ENCODE measurements at places on chromosomes 2 and 18.
A peak's percentile ranks its signal among the peaks of the same experiment; 100 is the strongest.

- peak; percentile 82 for DNase-seq
Measured at GRCh38 chr18:50878345-50879301, at the start of gene ME2. Gene ME2, plus strand, starts transcription at chr18:50879118. Its CDS starts 16,703 bp downstream, at chr18:50895821.

DNA sequence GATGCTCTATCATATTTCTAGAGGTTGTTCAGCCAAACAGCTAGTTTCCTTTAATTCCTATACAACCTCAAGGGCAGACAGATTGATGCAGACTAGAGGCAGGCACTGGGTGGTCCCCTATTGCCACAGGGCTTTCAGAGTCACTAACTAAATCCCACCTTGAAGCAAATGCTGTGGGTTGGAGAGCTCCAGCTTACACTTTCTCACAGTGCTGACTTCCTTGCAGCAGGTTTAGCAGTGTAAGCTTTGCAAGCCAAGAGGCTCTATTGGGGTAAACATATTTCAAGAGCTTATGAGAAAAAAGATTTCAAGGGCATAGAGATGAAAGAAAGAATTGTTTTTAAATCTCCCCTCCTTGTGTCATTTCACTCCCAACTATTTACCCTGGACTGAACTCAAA is 366.5 kb upstream of the CRIM1 start:
- no peak for DNase-seq

GRCh38 chr2:52429740-52430139 is 1337.9 kb upstream of the CHAC2 start:
- DNase-seq: no peak

- no peak for DNase-seq
Measured at GRCh38 chr18:60508108-60508507, 135.5 kb upstream of the MC4R start.

DNA sequence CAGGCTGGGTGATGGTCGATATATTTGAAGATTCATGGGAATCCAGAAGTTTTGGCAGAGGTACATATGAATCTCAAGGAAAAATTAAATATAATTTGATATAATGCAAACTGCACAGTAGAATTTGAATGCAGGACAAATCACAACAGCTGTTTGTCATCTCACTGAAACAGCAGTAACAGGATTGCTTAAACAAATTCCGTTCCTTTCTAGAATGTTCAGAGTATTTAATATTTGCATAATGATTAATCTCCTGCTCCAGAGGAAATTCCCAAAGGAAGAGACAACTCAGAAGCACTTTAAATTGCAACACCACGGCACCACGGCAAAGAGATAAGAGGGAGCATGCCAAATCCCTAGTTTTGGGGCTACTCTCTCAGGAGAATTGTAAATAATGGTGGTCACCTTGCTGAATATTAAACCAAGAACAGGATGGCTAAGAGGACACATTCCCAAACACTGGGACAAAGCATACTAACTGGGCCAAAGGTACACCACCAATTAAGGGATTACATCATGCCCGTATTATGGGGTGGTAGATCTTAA is 67.8 kb upstream of the MAP4K3 start:
- no peak for DNase-seq

DNA sequence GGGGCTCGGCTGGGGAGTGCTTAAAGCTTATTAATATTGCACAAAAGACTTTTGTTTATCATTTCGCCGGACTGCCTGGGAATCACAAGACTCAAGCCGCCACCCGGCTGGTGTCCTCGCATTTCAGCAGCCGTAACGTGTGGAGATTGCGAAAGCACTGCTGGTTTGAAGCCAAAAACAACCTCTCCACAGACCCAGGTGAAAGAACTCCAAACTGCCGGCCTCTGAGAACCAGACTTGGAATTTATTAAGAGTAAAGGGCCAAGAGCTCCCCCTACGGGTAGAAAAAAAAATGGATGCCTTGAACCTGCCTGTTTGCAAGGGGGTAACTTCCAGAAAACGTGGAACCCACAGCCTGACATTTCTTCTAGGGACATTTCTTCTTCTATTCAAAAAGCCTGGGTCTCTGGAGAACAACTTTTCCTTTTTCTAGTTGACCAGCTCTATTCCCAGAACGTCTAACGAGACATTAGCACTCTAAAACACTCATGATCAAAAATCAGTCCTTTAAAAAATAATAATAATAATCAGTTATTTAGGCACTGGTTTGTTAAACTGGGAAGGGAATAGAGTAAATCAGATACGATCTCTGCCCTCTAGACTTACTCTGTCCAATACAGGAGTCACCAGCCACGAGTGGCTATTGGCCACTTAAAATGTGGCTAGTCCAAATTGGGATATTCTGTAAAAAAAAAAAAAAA is 216.3 kb downstream of the C1D start:
- peak; percentile 98 for DNase-seq

- DNase-seq: no peak
Measured at GRCh38 chr2:126467367-126468054, 188.4 kb upstream of the GYPC start.

DNA sequence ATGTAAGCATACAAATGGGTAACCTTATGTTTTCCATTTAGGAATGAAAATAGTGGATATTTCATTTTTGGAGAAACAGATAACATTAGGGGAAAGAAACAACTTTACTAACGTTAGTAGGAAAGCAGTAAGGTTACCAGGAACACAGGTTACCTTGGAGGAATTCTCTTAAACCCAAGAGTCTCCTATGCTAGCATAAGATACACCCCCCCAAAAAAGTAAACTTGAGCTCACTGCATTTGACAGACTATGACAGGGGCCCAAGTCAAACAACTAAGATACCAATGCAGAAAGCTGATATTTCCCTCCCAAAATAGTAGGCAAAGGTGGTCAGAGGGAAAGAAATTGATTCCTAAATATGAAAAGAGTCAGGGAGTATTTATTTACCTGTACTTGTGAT is 656.9 kb downstream of the DSC3 start:
- DNase-seq: no peak

DNA sequence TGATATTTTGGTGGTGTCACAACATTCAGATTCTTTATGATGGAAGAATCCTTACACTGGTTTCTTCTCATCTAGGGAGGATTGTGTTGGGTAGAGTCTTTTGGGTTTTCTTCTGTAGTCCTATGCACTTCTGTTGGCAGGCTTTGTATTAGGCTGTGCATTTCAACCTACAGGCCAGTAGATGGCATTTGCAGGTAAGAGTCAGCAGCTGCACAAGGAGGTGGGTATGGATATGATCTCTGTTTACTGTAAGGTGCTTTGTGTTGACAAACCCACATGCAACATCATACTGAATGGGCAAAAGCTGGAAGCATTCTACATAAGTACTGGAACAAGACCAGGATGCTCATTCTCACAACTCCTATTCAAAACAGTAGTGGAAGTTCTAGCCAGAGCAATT is 656.8 kb downstream of the METTL4 start:
- DNase-seq: no peak

DNA sequence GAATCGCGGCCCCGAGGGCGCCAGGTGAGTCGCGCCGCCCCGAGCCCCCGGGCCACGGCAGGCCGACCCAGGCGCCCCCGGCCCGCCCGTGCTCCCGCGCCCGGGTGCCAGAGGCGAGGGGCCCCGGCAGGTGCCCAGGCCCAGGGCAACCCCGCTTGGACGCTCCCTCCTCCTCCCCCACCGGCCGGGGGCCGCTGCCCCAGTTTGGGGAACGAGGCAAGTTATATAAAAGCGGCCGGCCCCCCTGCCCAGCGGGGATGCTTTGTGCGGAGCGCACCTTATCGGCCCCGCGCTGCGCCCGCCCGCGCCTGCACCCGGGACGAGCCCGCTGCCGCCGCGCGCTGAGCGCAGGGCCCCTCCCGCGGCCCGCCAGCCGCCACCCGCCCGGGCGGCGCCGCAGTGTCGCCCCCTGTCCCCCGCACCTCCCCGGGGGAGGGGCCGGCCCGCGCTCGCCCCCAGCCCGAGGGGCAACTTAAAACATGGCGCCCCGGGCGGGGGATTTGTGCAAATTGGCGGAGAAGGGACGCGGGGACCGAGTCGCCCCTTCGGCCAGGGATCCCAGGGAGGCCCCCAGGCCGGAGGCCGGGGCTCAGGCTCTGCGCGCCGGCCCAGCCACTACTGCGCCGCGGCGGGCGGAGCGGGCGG is 639 bp downstream of the EPB41L3 start:
- DNase-seq: no peak

- DNase-seq: no peak
Measured at GRCh38 chr2:119372778-119373568, 6.2 kb downstream of the DBI start.

- DNase-seq: no peak
Measured at GRCh38 chr2:23499439-23499838, 114.5 kb downstream of the KLHL29 start.

DNA sequence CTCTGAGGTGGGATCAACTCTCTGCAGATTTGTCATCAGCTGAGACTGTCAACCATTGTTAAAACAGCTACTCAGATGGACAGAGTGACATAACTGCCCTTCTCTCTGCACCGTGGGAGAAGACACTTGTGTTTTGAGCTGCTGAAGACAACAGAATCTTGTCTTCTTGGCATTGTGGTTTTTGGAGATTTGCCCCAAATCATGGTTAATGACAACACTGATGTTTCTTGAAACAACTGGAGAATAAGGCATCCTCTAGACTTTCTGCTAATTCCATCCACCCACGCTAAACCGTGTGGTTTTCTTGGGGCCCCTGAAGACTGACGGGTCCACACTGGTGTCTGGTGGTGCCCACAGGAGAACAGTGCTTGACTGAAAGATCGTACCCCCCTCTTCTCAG is 39.5 kb downstream of the SH3BP4 start:
- no peak for DNase-seq

GRCh38 chr2:20077411-20077940 is 26.0 kb upstream of the LAPTM4A start:
- no peak for DNase-seq

GRCh38 chr2:233165895-233166661 is 85.4 kb upstream of the ATG16L1 start:
- no peak for DNase-seq

GRCh38 chr2:143582046-143582747 is 453.0 kb downstream of the ARHGAP15 start:
- DNase-seq: no peak

DNA sequence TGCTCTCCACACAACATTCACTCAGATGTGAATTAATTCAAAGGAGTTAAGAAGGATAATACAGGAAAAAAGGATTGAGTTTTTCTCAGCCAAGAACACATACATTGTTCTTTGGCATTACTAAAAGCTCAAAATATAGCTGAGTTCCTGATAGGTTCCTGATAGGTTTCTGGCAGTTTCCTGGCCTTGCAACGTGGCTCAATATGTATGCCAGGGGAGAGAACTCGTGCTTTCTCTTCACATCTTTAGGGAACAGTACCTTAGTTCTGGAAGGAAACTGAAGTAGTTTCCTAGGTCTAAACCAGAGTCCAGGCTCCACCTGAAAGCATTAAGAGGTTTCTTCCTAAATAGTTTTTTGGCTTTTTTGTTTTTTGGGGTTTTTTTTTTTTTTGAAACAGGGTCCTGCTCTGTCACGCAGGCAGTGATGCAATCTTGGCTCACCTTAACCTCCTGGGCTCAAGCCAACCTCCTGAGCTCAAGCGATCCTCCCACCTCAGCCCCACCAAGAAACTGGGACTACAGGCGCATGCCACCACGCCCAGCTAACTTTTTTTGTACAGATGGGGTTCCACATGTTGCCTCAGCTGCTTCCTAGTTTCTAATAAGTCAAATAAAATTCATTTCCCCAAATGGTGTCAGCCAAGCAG is 42.8 kb downstream of the ESCO1 start:
- DNase-seq: no peak

- no peak for DNase-seq
Measured at GRCh38 chr2:287471-287885, 413 bp downstream of the ALKAL2 start.

DNA sequence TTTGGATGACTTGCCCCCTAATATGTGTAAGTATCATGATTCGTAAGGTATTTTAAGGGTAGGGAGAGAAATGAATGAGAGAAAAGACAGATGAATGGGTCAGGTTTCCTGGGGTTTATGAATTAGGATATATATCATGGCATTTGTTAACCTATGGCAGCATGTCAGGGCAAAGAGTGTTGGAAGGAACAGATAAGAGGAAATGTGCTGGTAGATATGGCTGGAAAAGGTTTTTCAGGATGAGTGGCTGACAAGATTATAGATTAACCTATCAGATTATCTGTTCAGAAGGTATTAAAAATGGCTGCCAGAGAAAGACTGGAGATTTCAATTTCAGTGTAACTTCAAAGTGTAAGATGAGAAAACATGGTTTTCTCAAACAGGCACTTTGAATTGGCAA is 67.8 kb downstream of the SRBD1 start:
- DNase-seq: no peak

GRCh38 chr2:235842941-235843340 is 325.2 kb downstream of the GBX2 start:
- no peak for DNase-seq

- DNase-seq: no peak
Measured at GRCh38 chr18:32368170-32368569, 102.5 kb downstream of the GAREM1 start.

DNA sequence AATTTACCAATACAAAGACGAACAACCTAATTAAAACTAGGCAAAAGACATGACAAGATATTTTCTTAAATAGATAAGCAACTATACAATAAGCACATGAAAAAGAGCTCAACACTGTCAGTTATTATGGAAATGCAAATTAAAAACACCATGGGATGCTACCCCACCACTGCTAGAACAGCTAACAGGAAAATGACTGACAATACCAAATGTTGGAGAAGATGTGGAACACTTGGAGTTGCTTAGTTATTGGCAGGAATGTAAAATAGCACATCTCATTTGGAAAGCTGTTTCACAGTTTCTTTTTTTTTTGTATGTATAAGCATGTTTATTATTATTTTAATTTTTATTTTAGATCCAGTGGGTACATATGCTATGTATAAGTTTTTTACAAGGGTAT is 84.4 kb downstream of the CYRIA start:
- DNase-seq: no peak

- no peak for DNase-seq
Measured at GRCh38 chr18:23071285-23071684, 64.0 kb upstream of the CABLES1 start.

DNA sequence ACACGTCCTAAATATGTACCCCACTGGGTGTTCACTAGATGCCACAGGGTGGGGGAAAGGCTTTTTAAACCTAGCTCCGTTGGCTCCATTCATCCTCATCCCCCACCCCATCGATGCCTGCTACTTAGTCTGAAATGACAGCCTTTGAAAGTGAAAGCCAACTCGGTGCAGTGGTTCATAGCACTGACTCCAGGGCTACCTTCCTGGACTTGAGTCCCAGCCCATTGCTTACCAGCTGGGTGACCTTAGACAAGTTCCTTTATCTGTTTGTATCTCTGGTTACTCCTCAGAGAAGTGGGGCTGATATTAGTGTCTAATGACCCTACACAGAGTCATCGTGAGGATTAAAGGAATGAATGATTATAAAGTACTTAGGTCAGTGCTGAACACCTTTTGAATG is 24.4 kb downstream of the EHD3 start:
- no peak for DNase-seq

GRCh38 chr18:49178321-49178720 is 227.6 kb upstream of the SMAD7 start:
- no peak for DNase-seq

GRCh38 chr2:240139666-240140393 is 628 bp downstream of the OTOS start:
- DNase-seq: no peak

- peak; percentile 22 for DNase-seq
Measured at GRCh38 chr18:43596105-43596712, 318.9 kb upstream of the SYT4 start.
